Sciatic nerve (tissue), 2 donors: ENCODE measurements at places on chromosomes 12 and 14.

- DNase-seq, result no peak
Measured at GRCh38 chr14:20440882-20441281, 4.9 kb upstream of the KLHL33 start.

DNA sequence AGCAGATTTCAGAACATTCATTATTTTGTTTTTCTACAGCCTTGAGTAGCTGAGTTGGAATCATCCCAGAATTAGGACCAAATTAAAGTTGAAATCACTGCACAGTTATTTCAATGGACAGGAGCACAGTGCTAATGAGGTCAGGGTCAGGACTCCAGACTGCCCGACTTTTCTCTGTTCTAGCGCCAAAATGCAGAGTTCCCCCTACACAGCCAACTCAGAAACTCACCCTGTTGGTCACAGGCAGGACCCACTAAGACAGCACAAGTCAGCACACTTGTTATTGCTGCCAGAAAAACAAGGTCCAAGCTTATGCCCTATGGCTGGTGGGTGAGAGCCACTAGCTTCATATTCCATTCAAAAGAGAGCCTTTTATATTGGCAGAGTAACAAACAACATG is 198.1 kb upstream of the KRR1 start:
- no peak for DNase-seq

DNA sequence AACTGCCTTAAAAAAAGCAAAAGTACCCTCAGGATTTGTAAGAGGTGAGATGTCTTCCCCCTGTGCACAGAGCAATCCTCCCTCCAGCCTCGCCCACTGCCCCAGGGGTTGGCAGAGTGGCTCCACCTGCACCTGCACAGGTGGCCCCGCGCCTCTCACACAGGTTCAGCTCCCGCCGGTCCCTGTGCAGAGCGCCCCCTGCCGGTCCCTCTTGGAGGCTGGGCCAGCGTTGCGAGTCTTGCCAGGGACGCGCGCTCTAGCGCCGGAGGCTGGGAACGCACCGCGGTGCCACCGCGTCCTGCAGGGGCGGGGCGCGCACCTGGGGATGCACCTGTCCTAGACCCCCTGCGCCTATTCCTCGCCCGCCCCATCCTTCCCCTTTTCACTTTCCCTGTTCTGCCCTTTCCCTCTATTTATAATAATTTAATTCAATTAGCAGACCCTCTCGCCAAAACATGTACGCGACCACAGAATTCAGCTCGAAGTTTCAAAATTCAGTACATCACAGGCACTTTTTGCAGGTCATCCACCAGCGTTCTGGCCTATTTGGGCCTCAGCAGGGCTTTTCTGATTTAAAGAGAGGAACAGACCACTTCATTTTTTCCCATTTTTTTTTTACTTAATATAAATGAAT is 618.6 kb downstream of the AACS start:
- no peak for DNase-seq

- DNase-seq, result no peak
Measured at GRCh38 chr12:9079082-9079481, 36.6 kb downstream of the A2M start.

DNA sequence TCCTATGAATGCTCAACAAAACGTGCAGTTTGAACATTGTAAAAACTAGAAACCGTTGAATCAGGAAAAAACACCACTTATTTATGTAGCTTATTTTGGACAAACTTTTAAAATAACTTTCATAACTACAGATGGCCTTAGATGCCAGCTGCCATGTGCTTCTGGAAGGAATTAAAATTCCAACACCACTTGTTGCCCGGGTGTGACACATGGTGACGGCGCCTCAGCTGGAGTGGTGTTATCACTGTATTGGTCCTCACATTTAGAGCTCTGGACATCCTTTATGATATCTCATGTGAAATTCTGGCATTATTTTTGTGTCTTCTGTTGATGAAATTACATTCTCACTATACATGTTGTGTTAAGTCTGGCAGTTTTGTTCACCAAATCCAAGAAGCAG is 211.0 kb downstream of the IPO8 start:
- no peak for DNase-seq

GRCh38 chr14:81178063-81178462 is 42.7 kb downstream of the GTF2A1 start:
- no peak for DNase-seq

- DNase-seq, result no peak
Measured at GRCh38 chr12:117526757-117527478, 165.5 kb upstream of the NOS1 start.

DNA sequence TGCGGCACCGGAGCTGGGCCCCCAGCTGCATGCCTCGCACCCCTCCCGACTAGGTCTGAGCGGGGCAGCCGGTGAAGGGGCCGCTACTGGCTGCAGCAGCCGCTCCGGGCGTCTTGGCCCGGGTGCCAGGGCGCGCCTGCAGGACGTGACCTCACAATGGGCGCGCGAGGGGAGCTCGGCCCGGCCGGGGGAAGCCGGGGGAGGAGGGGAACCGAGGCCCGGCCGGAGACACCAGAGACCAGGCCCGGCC is 353 bp downstream of the BAG5 start:
- DNase-seq, result no peak

DNA sequence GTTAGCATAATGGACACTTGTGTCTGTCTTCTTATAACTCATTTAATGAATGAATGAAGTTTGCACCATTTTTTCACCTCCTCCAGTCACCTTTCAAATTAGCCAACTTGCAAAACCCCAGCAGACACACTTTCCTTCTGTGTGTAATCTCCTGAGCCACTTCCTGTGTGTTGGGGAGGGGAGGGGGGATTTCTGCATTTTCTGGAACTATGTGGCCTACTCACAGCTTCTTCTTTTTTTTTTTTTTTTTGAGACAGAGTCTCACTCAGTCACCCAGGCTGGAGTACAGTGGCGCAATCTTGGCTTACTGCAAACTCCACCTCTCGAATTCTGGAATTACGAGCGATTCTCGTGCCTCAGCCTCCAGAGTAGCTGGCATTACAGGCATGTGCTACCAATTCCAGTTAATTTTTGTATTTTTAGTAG is 4.1 kb upstream of the SERPINA1 start:
- no peak for DNase-seq

- no peak for DNase-seq
Measured at GRCh38 chr12:109706747-109707469, 6.7 kb upstream of the FAM222A start.

- no peak for DNase-seq
Measured at GRCh38 chr14:67068251-67068650, 121.0 kb upstream of the GARIN2 start.

DNA sequence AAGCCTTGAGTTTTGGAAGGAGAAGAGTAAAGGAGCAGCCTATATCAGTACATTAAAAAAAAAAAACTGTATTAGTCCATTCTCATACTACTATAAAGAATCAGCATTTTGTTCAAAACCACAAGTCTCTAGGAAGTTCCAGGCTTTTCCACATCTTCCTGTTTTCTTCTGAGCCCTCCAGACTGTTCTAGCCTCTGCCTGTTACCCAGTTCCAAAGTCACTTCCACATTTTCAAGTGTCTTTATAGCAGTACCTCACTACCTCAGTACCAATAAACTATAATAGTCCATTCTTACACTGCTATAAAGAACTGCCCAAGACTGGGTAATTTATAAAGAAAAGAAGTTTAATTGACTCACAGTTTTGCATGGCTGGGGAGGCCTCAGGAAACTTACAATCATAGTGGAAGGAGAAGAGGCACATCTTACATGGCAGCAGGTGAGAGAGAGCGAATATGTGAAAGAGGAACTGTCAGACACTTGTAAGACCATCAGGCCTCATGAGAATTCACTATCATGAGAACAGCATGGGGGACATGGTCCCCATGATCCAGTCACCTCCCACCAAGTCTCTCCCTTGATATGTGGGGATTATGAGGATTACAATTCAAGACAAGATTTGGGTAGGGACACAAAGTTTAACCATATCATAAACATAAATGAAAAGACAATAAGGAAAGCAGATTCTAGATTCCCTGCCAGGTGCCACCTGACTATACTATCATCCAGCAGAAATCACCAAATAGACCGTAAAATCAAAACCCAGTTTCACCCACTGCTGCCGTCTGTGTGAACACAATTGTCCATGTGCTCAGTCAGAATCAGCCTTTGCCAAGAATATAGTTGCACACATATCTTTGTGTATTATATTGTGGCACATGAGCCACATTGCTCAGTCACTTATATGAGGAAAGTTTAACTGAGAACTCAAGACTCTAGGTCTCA is 27.8 kb downstream of the TOGARAM1 start:
- no peak for DNase-seq

GRCh38 chr12:27303139-27304111 is 29.2 kb upstream of the BMAL2 start:
- DNase-seq, result no peak

DNA sequence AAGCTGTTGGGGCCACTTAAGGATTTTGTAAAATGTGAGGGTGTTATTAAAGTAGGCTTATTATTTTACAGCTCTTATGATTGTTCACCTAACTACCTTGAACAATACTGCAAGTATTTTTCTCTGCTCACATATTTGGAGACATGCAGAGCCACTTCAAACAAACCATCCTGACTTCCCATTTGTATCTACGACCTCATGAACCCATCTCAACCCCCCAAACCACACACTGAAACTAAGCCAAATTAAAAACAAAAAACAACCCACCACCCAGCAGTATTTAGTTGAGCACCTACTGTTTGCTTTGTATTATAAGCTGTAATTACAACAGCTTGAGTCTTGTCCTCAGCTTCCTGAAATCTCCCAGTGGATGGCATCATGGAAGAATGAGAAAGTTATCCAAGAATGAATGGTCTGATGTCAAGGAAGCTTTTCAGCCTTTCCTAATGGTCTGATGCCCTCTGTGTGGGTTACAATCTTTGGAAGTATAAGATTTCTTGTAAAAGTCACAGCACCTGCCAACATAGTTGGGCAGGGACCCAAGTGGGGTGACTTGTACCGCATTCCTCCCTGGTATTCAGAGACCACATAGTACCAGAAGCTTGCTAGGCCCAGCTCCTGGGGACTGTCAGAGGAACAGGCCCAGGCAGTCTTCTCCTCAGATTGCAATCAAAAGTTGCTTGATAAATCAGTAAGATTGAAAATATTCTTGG is 416.6 kb downstream of the ZFP36L1 start:
- no peak for DNase-seq

GRCh38 chr14:59187802-59188460 is 536 bp upstream of the DAAM1 start:
- DNase-seq, result peak; percentile 60

GRCh38 chr14:67908052-67908754 is 88.6 kb downstream of the RAD51B start:
- DNase-seq, result no peak

- DNase-seq, result no peak
Measured at GRCh38 chr14:85198001-85198400, 331.9 kb upstream of the FLRT2 start.

DNA sequence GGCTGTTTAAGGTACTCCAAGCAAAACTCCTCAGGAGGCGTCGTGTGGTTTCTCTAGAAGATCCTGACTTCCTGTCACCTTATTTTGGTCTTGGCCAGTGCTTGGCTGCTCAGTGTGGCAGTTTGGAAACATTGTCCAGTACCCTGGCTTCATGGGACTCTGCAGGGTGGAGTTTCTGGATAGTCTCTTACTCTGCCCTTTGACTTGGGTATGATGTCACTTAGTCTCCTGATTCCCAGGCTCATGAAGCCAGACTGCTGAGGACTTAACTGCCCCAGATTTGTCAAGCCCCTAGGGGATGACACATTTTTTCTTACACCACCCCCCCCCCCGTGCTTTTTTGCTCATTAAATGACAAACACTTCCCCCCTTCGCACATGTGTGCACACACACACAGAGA is 82.7 kb downstream of the ADCK1 start:
- DNase-seq, result no peak

- no peak for DNase-seq
Measured at GRCh38 chr14:61553730-61554641, 141.3 kb upstream of the HIF1A start.

GRCh38 chr12:65926119-65926908 is 102.0 kb downstream of the HMGA2 start:
- DNase-seq, result no peak

DNA sequence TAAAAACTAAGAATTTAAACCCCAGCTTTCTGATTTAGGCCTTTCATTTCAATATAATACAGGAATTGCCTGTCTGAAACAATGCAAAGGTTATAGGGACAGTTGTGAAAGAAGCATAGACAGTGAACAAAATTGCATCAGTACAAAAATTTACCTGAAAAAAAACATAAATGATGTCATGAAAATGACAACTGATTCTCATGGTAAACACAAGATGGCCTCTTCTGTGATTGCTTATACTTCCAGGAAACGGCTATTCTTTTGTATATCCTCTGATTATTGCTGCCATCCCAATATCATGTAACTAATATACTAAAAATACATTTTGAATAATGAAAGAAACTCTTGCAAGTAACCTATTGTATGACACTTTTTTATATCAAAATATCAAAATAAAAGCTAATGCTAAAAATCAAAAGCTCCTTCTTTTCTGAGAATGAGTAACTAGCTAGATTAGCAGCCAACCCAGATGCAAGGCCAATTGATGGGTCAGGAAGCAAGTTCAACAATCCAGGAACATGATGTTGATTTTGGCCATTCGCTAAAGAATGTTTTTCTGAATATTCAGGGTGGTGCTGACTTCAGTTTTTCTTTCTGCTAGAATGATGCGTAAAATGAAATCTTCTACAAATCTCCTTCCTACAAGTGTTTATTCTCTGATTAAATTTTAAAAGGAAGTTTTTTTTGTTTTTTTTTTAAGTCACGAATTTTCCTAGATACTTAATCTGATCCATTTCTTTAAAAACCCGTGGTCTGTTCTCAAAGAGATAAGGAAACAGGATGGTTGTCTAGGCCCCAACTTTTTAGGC is 83.6 kb downstream of the ALX1 start:
- DNase-seq, result no peak

- no peak for DNase-seq
Measured at GRCh38 chr12:38258411-38258810, 58.2 kb upstream of the ALG10B start.

- no peak for DNase-seq
Measured at GRCh38 chr12:4213471-4213870, 60.1 kb upstream of the CCND2 start.

GRCh38 chr12:53577941-53578352 is 48.2 kb downstream of the ATF7 start:
- DNase-seq, result no peak

DNA sequence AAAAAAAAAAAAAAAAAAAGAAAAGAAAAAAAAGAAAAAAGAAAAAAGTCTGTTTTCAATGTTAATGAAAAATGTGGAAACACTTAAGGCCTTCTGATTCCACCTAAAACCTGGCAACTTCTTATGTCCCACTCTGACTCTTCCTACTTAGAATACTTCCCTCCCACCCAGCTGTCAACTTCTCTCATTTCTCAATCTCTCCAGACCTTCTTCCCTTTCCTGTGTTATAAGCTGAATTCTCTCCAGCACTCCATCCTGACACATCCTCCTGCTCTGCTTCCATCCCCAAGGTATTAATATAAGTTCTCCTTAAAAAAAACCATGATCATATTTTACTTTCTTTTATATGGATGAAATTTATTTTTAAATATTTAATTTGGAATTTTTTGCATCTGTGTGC is 20.3 kb upstream of the TMTC1 start:
- DNase-seq, result no peak
